ENCODE measurements at places on chromosomes 3 and 15.

DNA sequence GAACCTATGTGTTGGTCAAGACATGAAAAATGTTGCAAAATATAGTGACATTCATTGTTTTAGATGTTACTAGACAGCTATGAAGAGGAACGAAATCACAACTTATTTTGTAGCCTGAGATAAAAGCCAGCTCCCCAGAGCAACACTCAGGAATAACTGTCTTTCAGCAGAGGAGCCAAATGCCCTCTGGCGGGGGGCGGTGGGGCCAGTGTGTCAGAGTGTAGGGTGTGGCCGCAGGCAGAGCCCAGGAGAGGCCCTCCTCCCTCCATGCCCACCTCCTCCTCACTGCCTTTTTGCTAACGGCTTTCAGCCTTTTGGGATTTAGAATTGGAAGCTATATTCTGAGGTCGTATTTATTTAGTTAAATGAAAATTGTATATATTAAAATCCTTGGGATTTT is 16.9 kb downstream of the APOD start:
- DNase-seq: no peak

DNA sequence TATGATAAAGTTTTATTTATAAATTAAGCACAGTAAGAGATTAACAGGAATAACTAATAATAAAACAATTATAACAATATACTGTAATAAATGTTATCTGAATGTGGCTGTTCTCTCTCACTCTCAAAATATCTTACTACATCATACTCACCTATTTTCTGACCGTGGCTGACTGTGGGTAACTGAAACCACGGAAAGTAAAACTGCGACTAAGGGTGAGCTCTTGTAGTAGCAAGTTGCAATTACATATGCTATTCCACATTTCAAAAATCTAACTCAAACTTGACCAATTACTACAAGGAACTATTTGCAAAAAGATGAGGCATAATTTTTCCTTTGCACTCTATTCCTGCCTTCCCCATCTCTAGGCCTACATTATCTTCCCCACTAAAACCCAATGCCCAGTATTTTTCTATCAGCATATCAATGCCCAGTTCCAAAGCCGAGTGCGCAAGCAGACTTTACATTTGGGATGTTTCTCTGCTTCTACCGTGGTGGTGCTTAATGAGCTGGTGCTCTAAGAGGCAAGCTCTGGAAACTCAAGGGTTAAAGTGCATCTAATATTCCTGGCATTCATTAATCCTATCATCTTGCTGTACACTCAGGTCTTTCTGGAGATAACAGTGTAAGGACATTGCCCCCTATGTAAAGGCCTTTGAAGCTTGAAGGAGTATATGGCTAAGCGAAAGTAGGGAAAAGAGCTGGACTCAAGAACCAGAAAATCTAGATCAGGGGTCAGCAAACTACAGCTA is 6.7 kb downstream of the PCYT1A start:
- DNase-seq: no peak

- DNase-seq: no peak
These were observed 85.4 kb upstream of the SUCLG2 start for GRCh38 chr3:67739851-67740250.

DNA sequence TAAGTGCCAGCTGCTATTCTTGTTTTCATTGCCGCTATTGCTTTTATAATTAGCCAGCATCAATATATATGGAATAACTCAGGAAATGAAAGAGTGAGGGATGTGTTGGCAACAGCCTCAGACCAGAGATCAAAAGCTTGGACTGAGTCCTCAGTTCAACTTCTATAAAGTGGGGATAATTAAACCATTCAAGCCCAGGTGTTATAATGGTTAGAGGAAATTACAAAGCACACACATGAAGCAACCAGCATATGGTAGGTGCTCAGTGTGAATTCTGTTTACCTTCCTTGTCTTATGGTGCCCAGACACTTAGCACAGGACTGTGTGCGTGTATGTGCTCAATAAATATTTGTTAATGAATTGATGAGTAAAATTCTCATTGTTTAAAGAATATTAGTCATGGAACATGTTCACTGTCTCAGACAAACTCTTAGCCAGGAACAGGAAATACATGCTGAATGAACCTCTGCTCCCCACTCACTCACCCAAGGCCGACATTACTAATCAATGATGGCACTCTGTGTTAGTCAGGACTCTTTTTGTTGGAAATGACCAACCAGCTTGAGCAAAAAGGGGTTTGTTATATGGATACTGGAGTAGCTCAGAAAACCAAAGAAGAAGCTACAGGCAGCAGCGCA is 16.7 kb upstream of the CCDC174 start:
- DNase-seq: peak; percentile 59

DNA sequence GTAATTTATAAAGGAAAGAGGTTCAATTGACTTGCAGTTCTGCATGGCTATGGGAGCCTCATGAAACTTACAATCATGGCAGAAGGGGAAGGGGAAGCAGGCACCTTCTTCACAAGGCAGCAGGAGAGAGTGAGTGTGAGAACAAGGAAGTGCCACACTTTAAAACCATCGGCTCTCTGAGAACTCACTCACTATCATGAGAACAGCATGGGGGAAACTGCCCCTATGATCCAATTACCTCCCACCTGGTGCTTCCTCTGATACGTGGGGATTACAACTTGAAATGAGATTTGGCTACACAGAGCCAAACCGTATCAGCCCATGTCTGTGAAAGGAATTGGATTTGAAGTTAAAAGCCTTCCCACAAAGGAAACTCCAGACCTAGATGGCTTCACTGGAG is 39.1 kb downstream of the TKT start:
- DNase-seq: no peak

DNA sequence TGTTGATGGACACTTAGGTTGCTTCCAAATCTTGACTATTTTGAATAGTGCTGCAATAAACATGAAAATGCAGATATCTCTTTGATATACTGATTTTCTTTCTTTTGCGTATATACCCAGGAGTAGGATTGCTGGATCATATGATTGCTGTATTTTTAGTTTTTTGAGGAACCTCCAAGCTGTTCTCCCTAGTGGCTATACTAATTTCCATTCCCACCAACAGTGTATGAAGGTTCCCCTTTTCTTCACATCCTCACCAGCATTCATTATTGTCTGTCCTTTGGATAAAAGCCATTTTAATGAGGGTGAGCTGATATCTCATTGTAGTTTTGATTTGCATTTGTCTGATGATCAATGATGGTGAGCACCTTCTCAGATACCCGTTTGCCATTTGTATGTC is 12.5 kb downstream of the PATL2 start:
- DNase-seq: no peak

- no peak for DNase-seq
These were observed 20.5 kb upstream of the SELENOT start for GRCh38 chr3:150582620-150583019.

- DNase-seq: no peak
These were observed 90.5 kb upstream of the HERC1 start for GRCh38 chr15:63923993-63924950.

GRCh38 chr3:39150803-39151631 is 2.4 kb downstream of the CSRNP1 start:
- peak; percentile 95 for DNase-seq

- no peak for DNase-seq
These were observed 6.6 kb downstream of the CLSTN2 start for GRCh38 chr3:139941580-139941979.

- DNase-seq: no peak
These were observed 115.7 kb downstream of the WNT7A start for GRCh38 chr3:13764161-13764560.

GRCh38 chr3:146052056-146052790 is 108.8 kb downstream of the PLOD2 start:
- no peak for DNase-seq

DNA sequence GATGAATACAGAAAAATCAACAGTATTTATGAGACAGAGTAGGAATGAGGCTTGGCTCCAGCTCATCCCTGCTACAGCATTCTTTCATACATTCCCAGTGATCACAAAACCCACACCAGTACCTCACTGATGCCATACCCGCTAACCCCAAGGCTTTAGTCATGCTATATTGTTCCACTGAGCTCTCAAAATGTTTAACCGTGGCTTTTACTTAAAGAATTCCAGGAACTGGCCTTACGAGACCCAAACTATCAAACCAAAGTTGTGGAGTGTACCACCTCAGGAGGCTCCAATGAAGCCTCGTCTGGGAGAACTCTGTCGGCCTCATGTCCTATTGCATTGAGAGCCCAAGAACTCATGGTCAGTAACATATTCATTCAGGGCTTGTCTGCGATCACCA is 278.9 kb downstream of the ULK4 start:
- DNase-seq: no peak

DNA sequence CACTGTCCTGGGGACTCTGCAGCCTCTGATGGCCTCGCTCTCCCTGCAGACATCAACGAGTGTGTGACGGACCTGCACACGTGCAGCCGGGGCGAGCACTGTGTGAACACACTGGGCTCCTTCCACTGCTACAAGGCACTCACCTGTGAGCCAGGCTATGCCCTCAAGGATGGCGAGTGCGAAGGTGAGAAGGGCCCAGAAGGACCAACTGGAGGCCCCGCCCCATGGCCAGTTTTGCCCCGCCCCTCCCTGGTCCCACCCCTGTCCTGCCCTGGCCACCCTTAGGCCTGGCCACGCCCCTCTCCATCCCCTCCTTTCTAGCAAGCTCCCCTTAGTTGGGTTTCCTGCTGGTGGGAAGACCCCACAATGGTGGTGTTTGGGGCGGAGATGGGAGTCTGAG is 77.5 kb downstream of the FBLN2 start:
- DNase-seq: no peak

DNA sequence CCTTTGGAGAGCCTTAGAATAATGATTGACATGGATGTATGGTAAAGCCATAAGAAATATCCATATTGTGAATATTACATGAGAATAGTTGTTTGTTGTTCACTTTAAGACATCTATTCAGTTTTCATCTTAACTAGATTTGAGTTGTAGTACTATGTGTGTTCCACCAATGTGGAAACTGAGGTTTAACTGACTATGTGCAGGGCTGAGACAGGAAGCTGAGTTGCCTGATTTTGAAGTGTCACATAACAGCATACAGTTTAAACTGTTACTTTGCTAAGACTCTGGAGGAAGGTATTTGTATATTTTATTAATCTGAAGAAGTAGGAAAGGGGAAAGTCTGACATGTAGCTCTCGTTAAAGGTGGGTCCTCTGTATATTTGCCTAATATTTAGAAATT is 2.1 kb downstream of the ECT2 start:
- DNase-seq: no peak

GRCh38 chr3:63845215-63845614 is 18.4 kb downstream of the THOC7 start:
- DNase-seq: no peak

DNA sequence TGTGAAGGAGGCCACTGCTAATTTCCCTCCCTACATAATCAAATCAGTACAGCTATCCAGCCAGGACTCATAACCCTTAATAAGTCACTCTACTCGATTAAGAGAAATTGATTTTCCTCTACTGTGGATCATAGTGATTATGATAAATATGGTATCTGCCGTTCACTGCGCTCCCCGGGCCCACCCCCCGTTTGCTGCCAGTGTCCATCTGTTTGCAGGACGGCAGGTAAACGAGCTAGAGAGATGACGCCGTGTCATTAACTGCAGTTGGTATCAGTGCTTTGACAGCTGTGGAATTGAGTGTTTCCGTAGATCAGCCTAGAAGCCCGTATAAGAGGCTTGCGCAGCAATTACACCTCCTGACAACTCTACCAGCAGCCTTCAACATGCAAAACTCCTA is 94.9 kb downstream of the ROBO2 start:
- DNase-seq: no peak

DNA sequence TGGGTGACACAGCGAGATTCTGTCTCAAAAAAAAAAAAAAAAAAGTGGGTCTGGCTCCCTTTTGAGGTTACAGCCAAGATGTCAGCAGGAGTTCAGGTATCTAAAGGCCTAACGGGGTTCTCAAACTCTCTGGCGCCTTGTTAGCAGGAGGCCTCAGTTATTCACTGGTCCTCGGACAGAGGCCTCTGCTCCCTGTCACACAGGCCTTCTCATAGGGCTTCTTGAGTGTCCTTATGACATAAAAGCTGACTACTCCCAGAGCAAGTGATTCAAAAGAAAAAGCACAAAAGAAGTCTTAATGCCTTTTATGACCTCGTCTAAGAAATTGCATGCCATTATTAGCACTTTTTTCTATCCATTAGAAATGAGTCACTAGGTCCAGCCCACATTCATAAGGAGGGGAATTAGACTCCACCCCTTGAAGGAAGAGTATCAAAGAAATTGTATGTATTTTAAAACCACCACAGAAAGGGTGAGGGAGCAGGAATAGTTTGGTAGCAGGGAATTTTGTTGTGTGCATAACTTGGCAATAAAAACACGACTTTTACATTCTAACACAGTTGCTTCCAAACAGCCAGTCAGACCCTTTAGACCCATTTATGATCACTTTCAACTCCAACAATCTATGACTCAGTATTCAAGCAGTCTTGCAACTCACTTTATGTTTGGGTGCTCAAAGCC is 90.3 kb downstream of the MEX3B start:
- DNase-seq: no peak

DNA sequence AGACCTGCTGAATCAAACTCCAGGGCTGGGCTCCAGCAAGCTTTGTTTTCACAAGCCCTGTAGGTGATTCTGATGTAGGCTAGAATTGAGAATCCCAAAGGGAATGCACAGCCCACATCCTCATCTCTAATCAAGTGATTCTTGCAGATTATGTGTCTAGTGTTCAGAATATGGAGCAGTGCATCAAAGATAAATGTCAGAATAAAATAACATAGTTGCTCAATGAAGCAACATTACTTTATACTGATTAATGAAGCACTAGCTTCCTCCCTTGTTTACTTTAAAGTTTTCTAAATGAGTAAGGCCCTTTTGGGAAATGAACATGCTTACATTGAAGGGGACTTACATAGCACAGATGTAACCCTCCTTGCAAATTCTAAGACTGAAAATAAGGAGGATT is 39.2 kb downstream of the NUP210 start:
- no peak for DNase-seq

- no peak for DNase-seq
These were observed 228.8 kb downstream of the RORA start for GRCh38 chr15:61000276-61000675.
